ENCODE measurements at places on chromosomes 11 and 22.
A peak's percentile ranks its signal among the peaks of the same experiment; 100 is the strongest.

DNA sequence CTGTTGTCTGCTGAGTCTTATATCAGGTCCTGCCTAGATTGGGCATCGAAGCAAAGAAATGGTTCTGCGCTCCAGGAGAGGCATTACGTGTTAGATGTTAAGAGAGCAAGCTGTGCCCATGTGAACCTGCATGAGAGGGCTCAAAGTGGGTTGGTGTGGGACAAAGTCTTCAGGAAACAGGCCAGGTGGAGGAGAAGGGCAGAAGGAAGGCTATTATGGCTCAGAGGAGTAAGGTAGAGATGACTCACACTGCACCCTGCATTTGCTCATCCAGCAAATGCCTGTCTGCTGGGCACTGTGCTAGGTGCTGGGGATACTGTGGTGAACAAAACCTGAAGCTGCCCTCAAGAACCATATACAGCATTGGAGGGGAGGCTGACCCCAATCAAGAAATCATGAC lies 5.8 kb downstream of the USP35 start:
- no peaks in the 10 kb centered on the region for H3K27me3 ChIP-seq
- peaks cover 5% of the 10 kb centered on the region for H3K4me1 ChIP-seq
- no peak for DNase-seq
- no peak overlapping the region for H3K4me3 ChIP-seq
- H3K27ac ChIP-seq, result no peak overlapping the region

GRCh38 chr11:60895687-60896086 lies 10.7 kb downstream of the PRPF19 start:
- H3K36me3 ChIP-seq, result peaks cover 43% of the 10 kb centered on the region
- H3K4me1 ChIP-seq, result no peaks in the 10 kb centered on the region
- H3K4me3 ChIP-seq, result no peak overlapping the region
- H3K27me3 ChIP-seq, result no peaks in the 10 kb centered on the region
- DNase-seq, result no peak
- H3K27ac ChIP-seq, result no peak overlapping the region

- no peak for DNase-seq
- no peaks in the 10 kb centered on the region for H3K27me3 ChIP-seq
- no peak overlapping the region for H3K4me3 ChIP-seq
- no peak overlapping the region for H3K27ac ChIP-seq
- H3K4me1 ChIP-seq, result no peaks in the 10 kb centered on the region
Measured at GRCh38 chr11:129911298-129911697, 15.9 kb upstream of the NFRKB start.

DNA sequence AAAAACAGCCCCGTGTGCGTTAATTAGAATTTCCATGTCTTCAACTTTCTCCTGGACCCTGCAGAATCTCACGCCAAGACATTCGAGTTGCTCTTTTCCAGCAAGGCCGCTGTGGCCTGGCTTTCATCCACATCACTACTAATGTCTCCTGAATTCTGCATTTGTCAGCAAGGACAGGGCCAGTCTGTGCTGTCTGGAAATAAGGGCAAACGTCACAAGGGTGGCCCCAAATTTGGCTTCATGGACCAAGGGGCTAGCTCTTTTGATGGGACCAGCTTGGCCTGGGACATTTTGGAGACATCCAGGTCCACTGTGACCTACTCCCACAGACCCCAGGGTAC lies 33.4 kb downstream of the KCNQ1OT1 start:
- no peak overlapping the region for H3K4me3 ChIP-seq
- no peak for DNase-seq
- H3K36me3 ChIP-seq, result no peaks in the 10 kb centered on the region
- H3K4me1 ChIP-seq, result no peaks in the 10 kb centered on the region

GRCh38 chr11:128299132-128299726 lies 288.1 kb downstream of the ETS1 start:
- DNase-seq, result no peak
- no peaks in the 10 kb centered on the region for H3K36me3 ChIP-seq
- no peak overlapping the region for H3K4me3 ChIP-seq
- H3K4me1 ChIP-seq, result no peaks in the 10 kb centered on the region

GRCh38 chr22:36079041-36079440 lies 50.4 kb upstream of the RBFOX2 start:
- no peaks in the 10 kb centered on the region for H3K4me1 ChIP-seq
- no peak overlapping the region for H3K27ac ChIP-seq
- no peak overlapping the region for H3K4me3 ChIP-seq
- no peak for DNase-seq
- no peaks in the 10 kb centered on the region for H3K36me3 ChIP-seq

- H3K27me3 ChIP-seq, result peaks cover 6% of the 10 kb centered on the region
- DNase-seq, result no peak
- H3K4me1 ChIP-seq, result no peaks in the 10 kb centered on the region
- no peak overlapping the region for H3K4me3 ChIP-seq
- H3K27ac ChIP-seq, result no peak overlapping the region
- no peaks in the 10 kb centered on the region for H3K36me3 ChIP-seq
Measured at GRCh38 chr11:93591247-93591898, 48.2 kb upstream of the SMCO4 start.

- H3K4me3 ChIP-seq, result no peak overlapping the region
- DNase-seq, result no peak
- no peaks in the 10 kb centered on the region for H3K4me1 ChIP-seq
- peaks cover 2% of the 10 kb centered on the region for H3K27me3 ChIP-seq
- no peaks in the 10 kb centered on the region for H3K36me3 ChIP-seq
Measured at GRCh38 chr22:27295040-27295439, 506.5 kb downstream of the MN1 start.

DNA sequence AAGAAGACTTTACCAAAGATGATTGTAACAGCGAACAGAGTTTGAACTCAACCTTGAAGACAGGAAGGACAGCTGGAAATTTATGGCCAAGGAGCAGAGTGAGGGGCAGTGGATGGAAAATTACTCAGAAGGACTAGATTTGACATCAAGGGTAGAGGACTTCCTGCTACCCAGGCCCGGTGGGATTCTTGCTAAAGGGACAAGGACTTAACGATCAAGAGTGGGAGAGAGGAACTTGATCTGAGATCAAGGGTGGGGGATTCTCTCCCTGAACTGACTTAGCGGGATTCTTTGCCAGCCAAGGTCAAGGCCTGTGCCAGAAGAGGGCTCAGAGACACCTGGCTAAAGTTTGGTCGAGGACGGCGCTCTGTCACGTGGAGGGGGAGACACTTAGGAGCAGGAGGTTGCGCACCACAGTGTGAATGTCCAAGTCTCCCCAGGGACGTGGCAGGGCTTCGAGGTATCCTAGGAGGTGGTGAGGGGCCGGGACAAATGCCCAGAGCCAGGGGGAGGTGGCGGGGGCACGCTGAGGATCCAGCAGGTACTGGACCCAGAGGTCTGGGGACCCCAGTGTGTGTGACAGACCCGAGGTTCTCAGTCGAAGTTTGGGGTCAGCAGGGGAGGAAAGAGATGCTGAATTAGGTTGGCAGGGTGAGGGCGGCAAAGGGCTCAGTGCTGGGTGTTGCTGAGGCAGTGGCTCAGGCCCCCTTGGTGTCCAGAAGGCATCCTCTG lies 46.1 kb upstream of the SHISAL1 start:
- H3K27me3 ChIP-seq, result no peaks in the 10 kb centered on the region
- no peak overlapping the region for H3K4me3 ChIP-seq
- no peak for DNase-seq

DNA sequence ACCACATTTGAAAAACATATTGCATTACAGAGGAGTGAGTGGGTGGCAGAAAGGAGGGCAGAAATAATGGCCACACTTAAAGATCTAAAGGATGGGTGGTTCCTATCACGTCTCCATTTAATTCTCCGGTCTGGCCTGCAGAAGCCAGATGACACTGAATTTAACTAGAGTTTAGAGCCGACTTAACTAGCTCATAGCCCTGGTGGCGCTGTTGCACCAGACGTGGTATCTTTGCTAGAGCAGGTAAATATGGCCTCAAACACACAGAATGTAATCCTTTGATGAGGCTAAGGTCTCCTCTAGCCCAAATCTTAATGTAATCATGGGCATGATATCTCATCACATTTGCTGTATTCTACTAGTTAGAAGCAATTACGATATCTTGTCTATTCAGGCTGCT lies 51.5 kb upstream of the GAL start:
- peak; percentile 20 for DNase-seq
- no peaks in the 10 kb centered on the region for H3K4me1 ChIP-seq
- H3K4me3 ChIP-seq, result no peak overlapping the region

- DNase-seq, result no peak
- H3K4me3 ChIP-seq, result no peak overlapping the region
- no peaks in the 10 kb centered on the region for H3K36me3 ChIP-seq
- no peaks in the 10 kb centered on the region for H3K27me3 ChIP-seq
Measured at GRCh38 chr11:8038393-8038792, 42.6 kb upstream of the TUB start.

GRCh38 chr11:104918113-104918824 lies 20.0 kb upstream of the CASP12 start:
- H3K36me3 ChIP-seq, result no peaks in the 10 kb centered on the region
- peak; percentile 7 for DNase-seq
- H3K4me1 ChIP-seq, result no peaks in the 10 kb centered on the region
- no peak overlapping the region for H3K27ac ChIP-seq
- H3K27me3 ChIP-seq, result no peaks in the 10 kb centered on the region

GRCh38 chr11:3154001-3154599 lies 11.0 kb downstream of the OSBPL5 start:
- H3K27ac ChIP-seq, result peak overlapping the region; percentile 45
- no peak for DNase-seq
- H3K4me3 ChIP-seq, result no peak overlapping the region
- peaks cover 24% of the 10 kb centered on the region for H3K4me1 ChIP-seq
